Stimulated activated CD4-positive, alpha-beta T cell treated with anti-CD3 and anti-CD28 coated beads, Interleukin-2, amount 100 ng/mL, for 24 hours (primary cell): ENCODE measurements at places on chromosomes 16 and 17.

GRCh38 chr16:85017151-85017550 lies 5.8 kb upstream of the ZDHHC7 start:
- peak; percentile 45 for DNase-seq

DNA sequence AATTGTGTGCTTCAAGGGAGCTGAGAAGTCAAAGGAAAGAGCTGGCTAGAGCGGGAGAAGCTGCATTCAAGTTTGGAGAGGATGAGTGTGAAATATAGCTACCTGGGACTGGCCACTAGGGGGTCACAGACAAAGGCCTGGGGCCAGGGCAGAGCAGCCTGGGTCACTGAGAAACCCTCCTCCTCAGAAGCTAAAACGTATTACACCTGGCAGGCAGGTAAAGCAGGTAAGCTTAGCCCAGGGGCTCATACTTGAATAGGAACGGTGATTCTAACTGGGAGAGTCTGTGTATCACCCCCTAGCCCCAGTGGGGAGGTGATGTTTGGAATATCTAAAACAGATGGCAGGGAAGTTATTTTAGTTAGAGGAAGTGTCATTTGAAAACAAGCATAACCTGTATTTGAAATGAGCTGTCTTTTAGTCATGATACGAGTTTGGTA lies 6.8 kb downstream of the KRT37 start:
- DNase-seq = no peak

DNA sequence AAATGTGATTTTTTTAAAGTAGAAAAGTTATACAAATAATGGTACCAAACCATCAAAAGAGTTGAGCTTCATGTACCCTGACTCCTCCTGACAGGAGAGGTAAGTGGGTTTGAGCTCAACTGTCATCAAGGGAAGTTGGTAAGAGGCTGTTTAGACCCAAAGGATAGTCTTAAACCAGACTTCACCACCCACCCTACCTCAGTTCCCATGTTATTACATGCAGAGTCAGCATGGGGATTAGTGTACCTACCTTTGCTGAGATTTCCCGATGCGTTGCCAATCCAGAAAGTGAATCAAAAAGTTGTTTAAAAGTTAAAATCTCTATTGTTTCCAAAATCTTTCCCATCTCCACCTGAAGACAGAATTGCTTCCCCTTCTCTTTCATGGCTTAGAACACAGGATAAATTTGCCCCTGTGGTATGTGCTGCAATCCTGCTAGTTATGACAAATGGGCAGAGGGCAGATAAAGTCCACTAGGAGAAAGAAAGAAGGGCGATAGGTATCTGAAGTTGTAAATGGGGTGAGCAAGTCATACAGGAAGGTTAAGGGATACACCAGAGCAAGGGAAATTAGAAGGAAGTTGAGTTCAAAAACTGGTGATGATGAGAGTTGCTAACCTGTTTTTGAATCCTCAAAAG lies 72.8 kb downstream of the NEUROD2 start:
- DNase-seq = no peak

DNA sequence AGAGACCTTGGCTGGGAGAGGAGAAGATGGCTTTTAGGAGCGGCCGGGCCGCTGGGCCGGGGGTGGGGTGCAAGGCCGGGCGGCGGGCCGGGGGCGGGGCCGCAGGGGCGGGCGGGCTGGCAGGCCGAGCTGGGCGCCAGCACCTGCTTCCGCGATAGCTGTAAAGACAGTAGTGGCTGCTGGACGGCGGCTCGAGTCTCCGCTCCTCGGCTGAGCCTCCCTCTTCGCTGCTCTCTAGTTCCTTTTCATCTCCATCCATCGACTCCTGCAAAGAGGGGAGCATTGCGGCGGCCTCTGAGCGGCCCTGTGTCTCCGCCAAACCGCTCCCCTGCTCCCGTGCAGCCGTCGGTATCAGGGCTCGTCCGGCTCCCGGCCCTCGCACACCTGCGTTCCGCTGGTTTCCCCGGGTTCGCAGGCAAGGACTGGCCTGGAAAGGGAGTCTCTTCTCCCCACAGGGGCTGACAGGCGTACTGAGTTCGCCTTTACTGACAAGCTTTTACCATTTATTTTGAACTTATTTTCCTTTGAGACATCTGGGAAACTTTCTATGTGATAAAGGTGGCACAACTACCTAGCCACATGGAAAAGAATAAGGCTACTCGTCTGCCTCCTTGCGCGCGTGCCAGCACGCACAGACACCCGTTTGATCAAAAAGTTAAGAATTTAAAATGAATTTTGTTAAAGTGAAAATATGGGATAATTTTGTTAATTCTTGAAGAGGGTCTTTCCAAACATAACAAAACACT lies at the start of gene C17orf75:
Gene C17orf75, minus strand, starts transcription at position 317 of the 746 bp plus-strand sequence. Its CDS starts 34 bp downstream, at position 283.
- peak; percentile 86 for DNase-seq

DNA sequence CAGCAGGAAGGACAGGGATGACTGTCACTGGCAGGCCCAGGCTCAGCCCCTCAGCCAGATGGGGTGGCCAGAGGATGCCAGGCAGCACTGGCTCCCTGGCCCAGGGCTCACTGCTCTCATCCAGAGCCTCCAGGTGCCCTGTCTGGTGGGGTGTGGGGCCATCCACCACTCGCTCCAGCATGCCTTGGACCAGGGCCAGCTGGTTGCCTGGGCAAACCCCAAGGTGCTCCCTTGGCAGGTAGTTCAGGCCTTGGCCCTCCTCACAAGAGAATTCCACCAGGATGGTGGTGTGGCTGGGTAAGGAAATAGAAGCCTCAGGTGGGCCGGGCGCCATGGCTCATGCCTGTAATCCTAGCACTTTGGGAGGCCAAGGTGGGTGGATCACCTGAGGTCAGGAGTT lies 29.4 kb downstream of the LGALS9 start:
- DNase-seq = no peak

DNA sequence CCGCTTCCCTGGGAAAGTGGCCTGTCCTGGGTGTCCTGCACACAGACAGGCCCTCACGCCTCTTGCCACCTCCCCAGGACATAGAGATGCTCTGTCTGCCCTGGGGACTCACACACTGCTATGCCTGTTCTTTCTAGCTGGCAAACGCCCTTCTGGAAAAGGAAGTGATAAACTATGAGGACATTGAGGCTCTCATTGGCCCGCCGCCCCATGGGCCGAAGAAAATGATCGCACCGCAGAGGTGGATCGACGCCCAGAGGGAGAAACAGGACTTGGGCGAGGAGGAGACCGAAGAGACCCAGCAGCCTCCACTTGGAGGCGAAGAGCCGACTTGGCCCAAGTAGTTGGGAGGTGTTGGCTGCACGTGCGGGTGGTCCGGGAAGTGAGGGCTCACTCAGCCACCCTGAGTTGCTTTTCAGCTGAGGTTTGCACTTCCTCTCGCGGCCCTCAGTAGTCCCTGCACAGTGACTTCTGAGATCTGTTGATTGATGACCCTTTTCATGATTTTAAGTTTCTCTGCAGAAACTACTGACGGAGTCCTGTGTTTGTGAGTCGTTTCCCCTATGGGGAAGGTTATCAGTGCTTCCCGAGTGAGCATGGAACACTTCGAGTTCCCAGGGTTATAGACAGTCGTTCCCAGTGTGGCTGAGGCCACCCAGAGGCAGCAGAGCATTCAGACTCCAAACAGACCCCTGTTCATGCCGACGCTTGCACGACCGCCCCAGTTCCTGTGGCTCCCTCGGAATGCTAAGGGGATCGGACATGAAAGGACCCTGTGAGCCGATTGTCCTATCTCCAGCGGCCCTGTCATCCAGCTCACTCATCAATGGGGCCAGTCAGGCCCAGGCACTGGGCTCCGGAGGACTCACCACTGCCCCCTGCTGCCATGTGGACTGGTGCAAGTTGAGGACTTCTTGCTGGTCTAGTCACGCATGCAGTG lies 3.5 kb upstream of the RPL13 start:
- DNase-seq = peak; percentile 93

DNA sequence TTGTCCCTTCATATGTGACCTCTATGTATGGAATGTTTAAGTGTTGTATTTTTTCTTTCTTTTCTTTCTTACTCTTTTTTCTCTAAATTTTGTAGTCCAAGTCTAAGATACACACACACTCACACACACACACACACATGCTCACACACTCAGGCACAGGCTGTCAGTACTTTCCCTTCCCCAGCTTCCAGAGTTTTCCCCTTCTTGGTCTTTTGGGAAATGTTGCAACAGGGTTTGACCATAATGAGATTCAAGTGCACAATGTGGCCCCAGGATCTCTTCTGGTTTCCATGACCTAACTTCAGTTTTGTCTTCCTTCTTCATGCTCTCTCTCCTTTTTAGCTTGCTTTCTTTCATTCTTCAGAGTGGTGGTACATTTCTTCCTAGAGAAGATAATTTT lies 289.8 kb upstream of the FOXF1 start:
- no peak for DNase-seq

DNA sequence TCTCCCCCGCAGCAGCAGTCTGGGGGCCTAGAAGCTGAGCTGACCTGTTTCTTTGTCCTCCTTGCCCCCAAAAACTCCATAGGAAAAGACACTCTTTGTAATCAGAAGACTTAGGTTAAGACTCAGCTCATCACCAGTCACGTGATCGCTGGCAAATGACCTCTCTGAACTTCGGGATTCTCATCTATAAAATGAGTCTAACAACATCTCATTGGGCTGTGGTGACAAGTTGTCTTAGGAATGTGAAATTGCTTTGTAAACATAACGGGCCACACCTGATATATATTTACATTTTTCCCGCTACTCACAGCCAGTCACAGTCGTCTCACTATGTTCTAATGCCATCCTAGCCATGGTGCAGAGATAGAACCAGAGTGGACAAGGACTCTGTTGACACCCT lies 86.0 kb upstream of the LHX1 start:
- no peak for DNase-seq

GRCh38 chr16:64481497-64481896 lies 640.4 kb downstream of the CDH11 start:
- DNase-seq = no peak

- no peak for DNase-seq
These were observed 10.0 kb upstream of the ACSM1 start for GRCh38 chr16:20707461-20707860.

DNA sequence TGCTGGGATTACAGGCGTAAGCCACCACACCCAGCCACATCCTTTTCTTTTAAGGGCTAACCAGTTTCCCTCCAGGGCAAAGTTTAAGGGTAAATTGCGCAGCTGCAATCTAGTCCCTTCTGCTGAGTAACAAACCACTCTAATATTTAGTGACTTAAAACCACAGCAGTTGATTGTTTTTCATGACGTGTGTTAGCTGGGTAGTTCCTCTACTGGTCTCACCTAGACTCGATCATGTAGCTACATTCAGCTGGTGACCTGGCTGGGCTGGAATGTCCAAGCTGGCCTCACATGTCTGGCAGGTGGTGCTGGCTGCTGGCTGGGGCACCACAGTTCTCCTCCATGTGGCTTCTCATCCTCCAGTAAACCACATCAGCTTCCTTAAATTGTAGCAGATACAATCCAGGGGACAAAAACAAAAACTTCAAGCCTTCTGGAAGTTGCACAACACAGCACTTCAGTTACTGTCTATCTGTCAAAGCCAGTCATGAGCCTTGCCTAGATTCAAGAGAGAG lies 75.5 kb downstream of the GPRC5B start:
- DNase-seq = no peak

GRCh38 chr16:54030451-54030850 lies 256.1 kb downstream of the IRX3 start:
- no peak for DNase-seq

- no peak for DNase-seq
These were observed 456.2 kb upstream of the CDH5 start for GRCh38 chr16:65910291-65910690.

GRCh38 chr17:71304498-71305158 lies 816.2 kb upstream of the SOX9 start:
- no peak for DNase-seq

DNA sequence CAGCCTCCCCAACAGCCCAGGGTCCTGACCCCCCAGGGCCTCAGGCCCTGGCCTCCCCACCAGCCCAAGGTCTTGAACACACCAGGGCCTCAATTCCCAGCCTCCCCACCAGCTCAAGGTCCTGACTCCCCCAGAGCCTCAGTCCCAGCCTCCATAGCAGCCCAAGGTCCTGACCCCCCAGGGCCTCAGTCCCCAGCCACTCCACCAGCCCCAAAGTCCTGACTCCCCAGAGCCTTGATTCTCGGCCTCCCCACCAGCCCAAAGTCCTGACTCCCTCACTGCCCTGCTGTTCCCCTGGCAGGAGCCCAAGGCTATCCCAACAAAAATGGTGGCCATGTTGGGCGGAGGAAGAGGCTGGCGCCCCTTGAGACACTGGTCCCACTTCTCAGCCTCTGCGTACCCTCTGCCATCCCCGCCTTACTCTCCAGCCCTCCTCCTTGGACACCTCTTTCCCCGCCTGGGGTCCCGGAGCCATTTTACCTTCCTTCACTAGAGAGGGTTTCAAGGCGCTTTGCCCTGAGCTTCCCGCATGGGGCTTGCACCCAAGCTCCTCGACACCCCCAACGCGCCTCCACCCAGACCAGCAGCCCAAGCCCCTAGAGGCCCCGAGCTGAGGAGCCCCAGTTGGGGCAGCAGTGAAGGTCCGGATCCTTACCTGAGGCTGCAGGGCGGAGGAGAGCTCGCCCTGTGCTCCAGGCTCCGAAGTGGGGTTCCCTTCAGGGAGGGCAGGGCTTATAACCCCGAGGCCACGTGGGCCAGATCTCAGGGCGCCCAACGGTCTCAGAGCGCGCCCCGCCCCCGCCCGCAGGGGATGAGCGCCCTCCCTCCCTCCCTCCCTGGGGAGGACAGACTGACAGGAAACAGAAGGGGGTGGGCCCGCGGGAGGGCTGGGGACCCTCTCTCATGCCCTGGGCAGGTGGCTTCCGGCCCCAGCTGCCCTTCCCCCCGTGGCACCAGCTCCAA lies 3.5 kb upstream of the TSPOAP1 start:
- DNase-seq = peak; percentile 93

DNA sequence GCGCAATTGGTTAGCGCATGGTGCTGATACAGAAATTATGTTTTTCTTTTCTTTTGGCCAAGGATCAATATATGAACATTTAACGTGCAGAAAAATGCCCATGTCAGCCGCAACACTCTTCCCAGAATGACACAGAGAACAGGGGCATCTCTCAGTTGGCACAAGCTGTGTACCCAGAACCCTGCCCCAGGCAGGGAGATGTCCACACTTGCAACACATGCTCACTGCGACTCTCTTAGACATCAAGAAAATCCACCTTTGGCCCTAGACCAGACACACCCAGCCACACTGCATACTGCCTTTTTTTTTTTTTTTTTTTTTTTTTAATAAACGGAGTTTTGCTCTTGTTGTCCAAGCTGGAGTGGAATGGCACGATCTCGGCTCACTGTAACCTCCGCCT lies 17.0 kb downstream of the PITPNA start:
- no peak for DNase-seq

GRCh38 chr17:28177351-28177750 lies 134.9 kb downstream of the NLK start:
- no peak for DNase-seq

DNA sequence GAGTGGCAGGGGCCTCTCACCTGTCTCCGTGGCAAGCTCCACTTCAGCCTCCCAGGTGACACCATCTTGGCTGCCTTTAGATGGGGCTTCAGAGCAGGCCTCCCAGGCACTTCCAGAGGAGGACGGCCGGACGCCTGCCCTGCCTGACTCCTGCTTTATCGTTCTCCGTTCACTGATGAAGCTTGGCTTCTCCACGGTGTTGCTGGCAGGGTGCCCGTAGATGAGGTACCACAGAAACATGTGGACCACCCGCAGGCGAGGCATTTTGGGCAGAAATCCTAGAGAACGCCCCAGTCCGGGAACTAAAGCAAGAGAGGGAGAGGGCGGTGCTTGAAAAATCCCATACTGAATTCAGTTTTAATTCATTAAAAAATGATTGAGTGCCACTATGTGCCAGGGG lies 54.5 kb downstream of the GTF3C1 start:
- no peak for DNase-seq
